NCI-H2107 (cell line): ENCODE measurements at places on chromosomes 12 and 14.

DNA sequence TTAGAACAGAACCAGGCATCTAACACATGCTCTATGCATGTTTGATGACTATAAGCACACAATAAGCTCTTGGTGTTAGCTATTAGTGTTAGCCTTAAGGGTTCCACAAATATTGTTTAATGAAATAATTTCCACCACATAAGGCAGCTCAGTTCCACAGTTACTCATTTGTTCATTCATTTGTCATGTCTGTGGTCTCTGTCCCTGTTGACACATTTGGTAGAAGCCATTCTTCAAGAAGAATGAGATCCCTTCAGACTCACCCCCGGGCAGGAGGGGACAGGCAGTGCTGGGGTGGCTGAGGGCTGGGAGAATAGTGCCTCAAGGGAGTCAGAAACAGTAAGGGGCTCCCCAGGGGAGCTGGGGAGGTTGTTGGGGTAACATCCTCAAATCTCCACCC, 3.7 kb upstream of the FAIM2 start:
- DNase-seq = no peak

DNA sequence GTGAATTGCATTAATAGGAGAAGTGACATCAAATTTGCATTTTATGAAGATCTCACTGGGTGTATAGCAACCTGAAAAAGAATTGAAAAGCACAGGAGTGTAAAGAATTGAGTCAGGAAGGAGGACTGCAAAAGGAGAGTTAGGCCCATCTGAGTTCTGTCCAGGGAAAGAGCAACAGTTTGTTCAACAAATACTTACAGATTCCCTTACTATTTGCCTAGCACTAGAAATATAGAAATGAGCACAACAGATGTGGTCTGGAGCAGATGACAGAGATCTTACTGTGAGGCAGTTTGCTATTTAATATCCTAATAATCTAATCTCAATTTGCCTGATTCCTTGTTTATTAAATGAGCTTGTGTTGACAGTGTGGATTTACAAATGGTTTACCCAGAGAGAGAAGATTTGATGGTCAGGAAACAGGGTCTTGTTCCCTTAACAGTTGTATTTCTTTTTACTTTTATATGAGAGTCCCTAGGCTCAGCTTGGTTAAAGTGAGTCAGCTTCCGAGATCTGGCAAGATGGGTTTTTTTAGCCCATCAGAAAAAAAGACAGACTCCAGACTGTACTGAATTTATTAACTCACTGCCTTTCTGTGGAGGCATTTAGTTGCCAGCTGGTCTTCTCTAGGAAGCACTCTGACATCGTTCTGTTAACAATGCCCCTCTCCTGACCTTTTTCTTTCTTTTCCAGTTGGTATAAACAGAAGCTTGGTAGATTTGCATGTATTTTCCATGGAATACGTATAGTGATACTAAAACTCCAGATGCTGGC, 229.7 kb downstream of the TTC6 start:
- no peak for DNase-seq

DNA sequence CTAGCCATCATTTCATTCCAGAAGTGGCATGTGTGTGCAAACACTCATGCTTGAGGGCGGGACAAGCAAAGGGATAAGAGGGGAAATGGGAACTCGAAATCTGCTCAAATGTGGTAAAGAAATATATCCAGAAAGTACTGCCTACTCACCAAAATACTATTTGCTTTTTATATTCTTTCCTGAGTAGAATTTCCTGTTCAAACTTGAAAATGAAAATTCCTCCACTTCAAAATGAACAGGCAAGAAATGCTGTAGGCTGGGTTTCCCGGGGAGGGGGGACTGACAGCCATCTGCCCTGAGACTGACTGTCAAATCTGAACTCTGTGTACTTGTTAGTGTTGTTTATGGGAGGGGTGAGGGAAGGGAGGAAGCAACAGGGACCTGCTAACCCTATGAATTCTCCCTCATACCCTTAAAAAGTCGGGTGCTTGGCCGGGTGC, 34.6 kb downstream of the NTF3 start:
- no peak for DNase-seq

DNA sequence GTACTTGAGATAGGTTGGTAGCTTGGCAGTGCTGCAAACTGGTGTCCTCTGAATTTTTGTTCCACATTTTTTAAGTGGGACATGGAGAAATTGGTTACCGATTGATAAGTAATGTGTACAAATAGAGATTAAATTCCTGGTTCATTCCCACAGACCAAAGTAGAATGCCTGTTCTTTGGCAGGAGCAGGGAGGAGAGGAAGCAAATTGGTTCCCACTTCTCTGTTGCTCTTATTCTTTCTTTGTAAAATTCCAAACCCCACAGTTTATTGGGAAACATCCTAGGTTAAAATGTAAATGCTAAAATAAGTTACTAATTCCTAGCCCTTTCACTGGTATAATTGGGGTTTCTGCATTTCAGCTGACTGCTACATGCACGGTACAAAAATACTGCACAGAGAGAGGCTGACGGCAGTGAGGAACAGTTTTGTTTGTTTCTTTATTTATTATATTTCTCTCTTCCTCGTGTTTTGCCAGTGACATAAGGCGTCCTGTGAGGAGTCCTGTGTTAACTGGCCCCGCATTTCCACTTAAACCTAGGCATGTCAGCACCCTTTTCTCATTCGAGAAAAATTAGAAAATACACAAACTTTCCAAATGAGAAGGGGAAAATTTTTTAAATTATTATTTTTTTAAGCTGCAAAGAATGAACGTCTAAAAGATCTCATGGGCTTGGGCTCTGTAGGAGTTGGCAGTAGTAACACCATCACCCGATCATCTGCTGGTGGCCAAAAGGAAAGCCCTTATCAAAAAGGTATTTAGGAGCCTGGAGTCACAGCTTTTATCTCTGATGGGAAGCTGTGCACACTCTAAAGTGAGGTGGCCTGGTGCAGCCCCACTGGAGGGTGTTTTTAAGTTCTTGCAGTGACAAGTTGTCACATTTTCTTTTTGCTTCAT, 25.4 kb upstream of the BCL7A start:
- no peak for DNase-seq
